ENCODE measurements at places on chromosomes 1 and 21.

GRCh38 chr21:33386222-33386784 is 16.9 kb upstream of the IFNGR2 start:
- peak; percentile 66 for DNase-seq

DNA sequence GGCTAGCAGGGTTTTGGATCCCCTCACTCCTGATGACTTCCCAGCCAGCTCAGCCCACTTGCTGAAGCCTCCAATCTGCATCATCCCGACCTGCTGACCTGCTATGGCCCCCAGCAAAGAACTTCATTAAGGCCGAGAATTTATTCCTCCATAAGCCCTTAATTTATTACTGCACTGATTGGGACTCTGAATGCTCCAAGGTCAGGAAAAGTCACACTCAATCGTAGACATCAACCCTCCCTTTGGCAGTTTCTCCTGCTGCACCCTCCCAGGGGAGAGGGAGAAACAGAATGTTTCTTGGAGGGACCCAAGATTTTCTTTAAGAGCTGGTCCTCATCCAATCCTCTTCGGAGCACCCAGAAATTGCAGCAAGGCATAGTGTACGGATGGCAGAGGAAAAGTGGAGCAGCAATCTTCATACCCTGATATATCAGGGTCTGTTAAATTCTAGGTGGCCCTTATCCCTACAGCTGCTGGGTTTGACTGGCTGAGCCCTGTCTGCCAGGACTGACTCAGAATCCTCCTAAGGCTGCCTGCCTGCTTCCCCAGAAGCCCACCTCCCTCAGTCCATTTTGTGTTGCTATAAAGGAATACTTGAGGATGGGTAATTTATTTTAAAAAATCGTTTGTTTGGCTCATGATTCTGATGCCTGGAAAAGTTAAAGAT is 62.2 kb downstream of the DMAP1 start:
- no peak for DNase-seq

GRCh38 chr1:239896980-239897379 is 194.7 kb upstream of the FMN2 start:
- DNase-seq: no peak

GRCh38 chr1:72918940-72919339 is 636.6 kb upstream of the NEGR1 start:
- no peak for DNase-seq

- no peak for DNase-seq
These were observed 29.4 kb upstream of the USP24 start for GRCh38 chr1:55244476-55245099.

GRCh38 chr1:75723989-75724471 is 479 bp upstream of the ACADM start:
- peak; percentile 91 for DNase-seq

- DNase-seq: peak; percentile 49
These were observed 124.2 kb upstream of the L1TD1 start for GRCh38 chr1:62070384-62071011.

GRCh38 chr1:98172578-98172977 is 251.7 kb upstream of the DPYD start:
- DNase-seq: no peak

GRCh38 chr1:228194436-228194835 is 13.4 kb upstream of the OBSCN start:
- no peak for DNase-seq

DNA sequence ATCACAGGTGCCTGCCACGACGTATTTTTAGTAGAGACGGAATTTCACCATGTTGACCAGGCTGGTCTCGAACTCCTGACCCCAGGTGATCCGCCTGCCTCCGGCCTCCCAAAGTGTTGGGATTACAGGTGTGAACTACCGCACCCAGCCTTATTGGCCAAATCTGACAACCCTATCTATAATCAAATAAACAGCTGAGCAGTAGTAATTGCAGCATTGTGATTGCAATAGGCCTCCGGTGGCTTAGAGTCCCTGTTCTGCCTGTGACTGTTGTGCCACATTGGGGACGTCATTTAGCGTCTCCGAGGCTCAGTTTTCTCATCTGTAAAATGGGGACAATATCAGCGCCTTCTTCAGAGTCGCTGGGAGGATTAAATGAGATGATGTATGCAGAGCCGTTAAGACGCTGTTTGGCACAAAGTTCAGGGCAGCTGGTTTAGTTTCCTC is 569 bp upstream of the CAPN2 start:
- no peak for DNase-seq

- no peak for DNase-seq
These were observed 180.6 kb upstream of the PALMD start for GRCh38 chr1:99465176-99465900.

GRCh38 chr1:116420417-116421200 is 47.6 kb downstream of the ATP1A1 start:
- DNase-seq: no peak

DNA sequence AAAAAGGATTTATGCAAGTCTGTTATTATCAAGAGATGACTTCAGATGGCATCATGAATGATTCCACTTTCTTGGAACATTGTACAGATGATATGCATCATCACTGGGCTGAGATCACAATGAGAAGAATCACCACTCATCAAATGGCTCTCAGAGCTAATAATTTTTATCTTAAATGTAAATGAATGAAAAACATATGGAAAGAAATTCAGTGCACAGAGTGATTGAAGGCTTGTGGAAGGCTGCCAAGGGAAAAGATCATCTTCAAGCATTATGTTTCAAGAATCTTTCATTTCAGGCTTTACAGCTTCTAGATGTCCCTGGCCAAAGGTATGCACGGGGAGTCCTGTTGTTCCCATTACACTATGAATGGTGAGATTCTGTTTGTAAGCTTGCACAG is 955.7 kb downstream of the TTLL7 start:
- DNase-seq: no peak

DNA sequence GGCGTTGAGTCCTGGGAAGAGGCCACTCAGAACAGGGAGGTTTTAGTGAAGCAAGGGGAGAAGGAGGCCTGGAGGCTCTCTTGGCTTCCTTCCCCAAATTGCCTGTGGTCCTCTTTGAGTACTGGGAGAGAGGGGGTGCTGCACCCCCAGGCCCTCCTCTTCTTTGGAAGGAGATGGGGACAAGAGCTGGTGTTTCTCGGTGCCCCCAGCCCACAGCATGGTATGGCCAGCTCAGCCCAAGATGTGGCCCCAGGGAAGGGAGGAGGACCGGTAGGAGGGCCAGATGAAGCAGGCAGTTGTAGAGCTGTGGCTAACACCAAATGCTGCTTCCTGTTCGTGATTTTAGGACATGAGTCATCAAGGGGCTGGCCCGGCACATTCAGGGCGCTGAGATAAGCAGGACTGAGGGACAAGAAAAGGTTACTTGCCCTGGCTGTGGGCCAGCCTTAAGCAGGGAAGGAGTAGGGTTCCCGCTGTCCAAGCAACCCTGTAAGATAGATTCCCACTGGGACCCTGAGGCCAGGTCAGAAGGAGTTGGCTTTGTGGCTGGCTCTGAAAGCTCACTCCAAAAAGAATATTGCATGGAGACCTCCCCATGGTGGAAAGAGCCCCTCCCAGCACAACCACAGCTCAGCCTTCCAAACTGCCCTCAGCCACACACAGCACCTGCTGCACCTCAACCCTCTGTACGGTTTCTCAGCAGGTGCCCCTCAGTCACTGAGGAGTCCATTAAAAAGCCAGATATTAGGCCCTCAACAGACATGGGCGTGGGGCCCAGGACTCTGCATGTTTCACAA is 4.9 kb upstream of the TNFRSF1B start:
- DNase-seq: no peak

DNA sequence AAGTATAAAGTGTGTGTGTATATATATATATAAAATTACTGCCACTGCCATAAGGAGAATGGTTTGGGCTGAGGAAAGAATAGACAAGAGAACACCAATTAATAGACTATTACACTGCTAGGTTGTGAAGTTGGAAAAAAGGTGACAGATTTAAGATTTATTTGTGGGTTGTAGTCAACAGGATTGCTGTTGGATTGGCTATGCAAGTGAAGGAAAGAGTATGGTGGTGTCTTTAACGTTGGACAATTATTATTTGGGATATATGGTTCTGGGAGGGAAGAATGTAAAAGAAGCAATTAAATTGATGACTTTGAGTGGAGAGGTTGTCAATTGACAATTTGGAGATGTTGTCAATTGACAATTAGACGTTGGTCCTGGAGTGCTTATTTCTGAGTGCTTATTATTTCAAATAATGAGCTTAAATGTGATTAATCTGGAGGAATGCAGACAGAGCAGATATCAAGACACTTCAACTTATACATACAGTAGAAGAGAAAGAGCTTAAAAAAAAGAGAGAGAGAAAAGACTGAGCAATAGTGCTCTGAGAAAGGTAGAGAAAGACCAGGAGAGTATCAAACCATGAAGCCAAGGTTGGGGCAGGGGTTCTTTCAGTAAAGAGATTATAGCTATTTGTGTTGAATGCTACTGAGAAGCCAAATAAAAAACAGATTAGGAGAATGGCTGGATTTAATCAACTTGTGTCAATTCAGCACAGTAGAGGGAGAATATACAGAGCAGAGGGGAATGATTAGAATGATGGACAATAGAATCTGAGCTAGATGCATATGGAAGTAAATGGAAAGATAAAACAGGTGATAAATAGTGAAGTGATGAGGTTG is 9.7 kb downstream of the PTGS2 start:
- no peak for DNase-seq

GRCh38 chr1:218339267-218339831 is 5.8 kb upstream of the TGFB2 start:
- DNase-seq: peak; percentile 53

DNA sequence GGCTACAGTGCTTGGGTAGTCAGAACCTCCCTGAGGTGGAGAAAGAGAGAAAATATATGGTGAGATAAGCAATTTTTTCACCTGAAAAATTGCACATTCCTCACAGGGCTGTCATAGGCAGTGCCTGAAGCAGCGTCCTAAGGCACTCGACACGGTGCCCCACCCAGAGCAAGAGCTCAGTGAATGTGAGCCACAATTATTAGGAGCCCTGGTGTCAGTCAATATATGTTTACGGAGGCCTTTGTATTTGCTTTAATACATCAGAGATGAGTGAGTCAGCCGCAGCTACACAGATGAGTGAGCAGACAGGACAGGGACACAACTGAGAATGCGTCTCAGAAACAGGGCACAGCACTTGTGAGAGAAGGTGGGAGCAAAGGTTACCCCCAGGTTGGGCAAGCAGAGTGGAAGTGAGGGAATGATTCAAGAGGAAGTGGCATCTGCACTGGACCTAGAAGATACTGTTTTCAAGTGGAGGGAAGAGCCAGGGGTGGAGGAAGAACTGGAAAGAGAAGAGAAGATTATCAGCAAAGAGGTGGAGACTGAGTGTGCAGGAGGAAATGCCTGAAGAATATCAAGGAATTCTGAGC is 5.2 kb upstream of the PIGC start:
- DNase-seq: no peak

Measured in GM23338 (cell line).